Osteocyte (in vitro differentiated cells): ENCODE measurements at places on chromosomes 1 and 21. TPM values are rescaled to one million over a fixed set of nuclear protein-coding genes. Genes with fewer than 3 reads are reported as not detected.

DNA sequence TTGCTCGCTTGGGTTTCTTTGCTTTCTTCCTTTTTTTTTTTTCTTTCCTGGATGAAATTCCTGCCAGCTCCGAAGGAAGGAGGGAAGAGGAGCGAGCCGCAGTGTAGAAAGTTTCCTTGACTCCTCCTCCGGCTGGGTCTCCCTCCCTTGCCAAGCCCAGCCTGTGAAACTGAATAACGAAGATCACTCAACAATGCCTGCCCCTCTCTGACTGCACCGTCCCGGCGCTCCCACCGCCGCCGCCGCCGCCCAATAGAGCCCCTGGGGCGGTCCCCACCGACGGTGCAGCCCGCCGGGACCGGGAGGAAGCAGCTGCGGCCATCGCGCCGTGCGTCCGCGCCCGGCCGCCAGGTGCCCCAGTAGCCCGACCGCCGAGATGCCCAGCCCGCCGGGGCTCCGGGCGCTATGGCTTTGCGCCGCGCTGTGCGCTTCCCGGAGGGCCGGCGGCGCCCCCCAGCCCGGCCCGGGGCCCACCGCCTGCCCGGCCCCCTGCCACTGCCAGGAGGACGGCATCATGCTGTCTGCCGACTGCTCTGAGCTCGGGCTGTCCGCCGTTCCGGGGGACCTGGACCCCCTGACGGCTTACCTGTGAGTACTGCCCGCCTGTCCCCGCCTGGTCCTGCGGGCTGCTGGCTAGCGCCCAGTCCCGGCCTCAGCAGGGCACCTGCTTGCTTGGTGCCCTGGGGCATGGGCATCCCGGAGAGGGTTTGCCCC lies at the start of gene LGR6:
LGR6 (plus strand) TSS at position 186 of the 714 bp plus-strand sequence; CDS start at position 377, 191 bp downstream.
- DNase-seq, result no peak

DNA sequence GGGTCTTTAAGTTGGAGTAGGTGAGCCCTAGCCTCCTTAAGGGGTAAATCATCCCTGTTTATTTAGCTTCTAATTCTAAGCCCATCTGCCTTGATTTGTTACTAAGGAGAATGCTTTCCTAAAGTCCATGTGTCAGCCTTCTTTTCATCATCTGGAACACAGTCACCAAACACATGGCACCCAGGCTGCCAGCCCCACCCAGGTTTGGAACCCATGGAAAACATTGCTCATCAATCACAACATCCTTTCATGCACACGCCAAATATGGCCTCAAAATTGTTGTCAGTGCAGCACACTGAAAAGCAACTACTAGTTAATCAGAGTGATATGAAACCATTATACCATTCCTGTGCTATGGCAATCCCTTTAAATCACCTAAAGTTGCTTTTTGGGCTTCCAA lies 386.7 kb upstream of the ESRRG start:
- no peak for DNase-seq

GRCh38 chr1:110173466-110174105 lies 23.3 kb downstream of the SLC6A17 start:
- no peak for DNase-seq

DNA sequence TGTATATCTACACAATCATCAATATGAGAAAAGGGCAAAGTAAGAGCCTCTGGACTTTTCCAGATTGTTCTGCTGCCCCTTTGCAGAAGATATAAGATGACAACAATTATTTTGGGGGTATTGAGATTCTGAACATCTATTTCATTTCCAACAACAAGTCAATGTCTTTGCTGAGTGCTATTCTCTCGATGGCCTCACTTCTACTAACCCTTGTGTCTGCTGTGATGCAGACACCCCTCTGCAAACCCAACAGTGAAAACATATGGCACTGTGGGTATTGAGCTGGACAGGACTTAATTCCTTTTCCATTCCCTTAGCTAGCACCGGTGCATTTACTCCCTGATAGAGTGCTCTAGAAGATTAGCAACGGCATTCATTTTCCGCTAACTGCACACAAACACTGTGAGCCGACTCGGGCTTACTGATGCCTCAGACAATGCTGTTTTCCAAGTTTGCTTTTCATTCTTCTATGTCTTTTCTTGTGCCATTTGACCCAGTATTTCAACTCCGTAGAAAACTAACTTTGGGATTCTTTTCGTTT lies 33.4 kb upstream of the SMYD2 start:
- DNase-seq, result no peak

The NBPF26 gene
- total RNA-seq, result 38.6 and 40.5 TPM in 2 replicates

The ELF3 gene
- 0.26 and 0.56 TPM in 2 replicates for total RNA-seq

The PRR9 gene
- total RNA-seq, result not detected in 2 replicates
